Cardiac muscle cell (in vitro differentiated cells and primary cell): ENCODE measurements at places on chromosomes 1 and 21. TPM values are rescaled to one million over a fixed set of nuclear protein-coding genes. Genes with fewer than 3 reads are reported as not detected.
A peak's percentile ranks its signal among the peaks of the same experiment; 100 is the strongest.

The COL6A2 gene
- 212 and 260 TPM in 2 replicates for total RNA-seq

- H3K36me3 ChIP-seq: no peaks in the 10 kb centered on the region
- H3K4me3 ChIP-seq: no peak overlapping the region
- no peaks in the 10 kb centered on the region for H3K27me3 ChIP-seq
- H3K4me1 ChIP-seq: peaks cover 11% of the 10 kb centered on the region
- no peak for DNase-seq
- no peak overlapping the region for H3K27ac ChIP-seq
Measured at GRCh38 chr1:231694465-231695077, 68.0 kb downstream of the DISC1 start.

The GBP6 gene
- 0.69 TPM in 1 of 2 replicates, not detected in the other for total RNA-seq

The KCNJ9 gene
- total RNA-seq: 0.03 and 0.11 TPM in 2 replicates

- no peaks in the 10 kb centered on the region for H3K27me3 ChIP-seq
- DNase-seq: no peak
- H3K36me3 ChIP-seq: no peaks in the 10 kb centered on the region
- H3K27ac ChIP-seq: no peak overlapping the region
- H3K4me3 ChIP-seq: no peak overlapping the region
Measured at GRCh38 chr1:200153277-200154055, 126.0 kb downstream of the NR5A2 start.

DNA sequence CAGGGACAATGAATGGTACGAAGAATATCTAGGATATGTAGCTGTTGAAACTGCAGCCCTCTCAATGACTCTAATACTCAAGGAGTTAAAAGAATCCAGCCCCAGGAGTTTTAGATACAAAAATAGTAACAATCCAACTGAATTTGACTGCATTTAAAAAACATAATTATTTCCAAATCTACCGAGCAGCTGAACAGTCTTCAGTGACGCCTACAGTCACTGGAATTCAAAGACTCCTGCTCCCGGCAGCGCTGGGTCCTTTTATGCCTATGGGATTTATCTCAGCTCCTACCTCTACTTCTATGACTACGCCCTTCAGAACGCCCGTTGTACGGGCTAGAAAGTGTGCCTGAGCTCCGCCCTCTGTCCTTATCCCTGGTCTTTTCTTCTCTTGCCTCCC, 55.7 kb downstream of the WARS2 start:
- H3K4me1 ChIP-seq: no peaks in the 10 kb centered on the region
- no peak for DNase-seq
- no peaks in the 10 kb centered on the region for H3K36me3 ChIP-seq

- no peaks in the 10 kb centered on the region for H3K27me3 ChIP-seq
- peaks cover 2% of the 10 kb centered on the region for H3K4me1 ChIP-seq
- H3K36me3 ChIP-seq: no peaks in the 10 kb centered on the region
- H3K27ac ChIP-seq: no peak overlapping the region
- no peak overlapping the region for H3K4me3 ChIP-seq
Measured at GRCh38 chr1:59699227-59699847, 115.4 kb upstream of the HOOK1 start.

DNA sequence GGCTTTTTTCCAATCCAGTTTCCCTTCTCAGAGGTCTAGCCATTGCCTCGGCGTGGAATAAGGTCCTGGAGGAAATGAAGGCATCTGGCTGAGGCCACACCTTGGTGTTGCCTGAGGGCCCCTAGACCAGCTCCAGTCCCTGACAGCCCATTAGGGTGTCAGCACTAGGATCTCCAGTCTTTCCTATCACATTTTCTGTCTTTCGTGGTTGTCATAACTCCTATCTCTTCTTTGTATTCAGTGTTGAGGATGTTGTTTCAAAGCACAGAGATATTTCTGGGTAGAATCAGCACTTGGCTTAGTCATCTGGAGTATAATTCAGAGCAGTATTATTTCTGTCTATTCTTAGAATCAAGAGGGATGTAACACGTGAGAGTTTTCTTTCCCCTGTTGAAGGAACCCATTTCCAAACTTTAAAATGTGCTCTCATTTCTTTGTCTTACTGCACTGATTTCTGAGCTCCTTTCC, 844.3 kb downstream of the KCNT2 start:
- H3K27ac ChIP-seq: no peak overlapping the region
- H3K4me3 ChIP-seq: no peak overlapping the region
- H3K27me3 ChIP-seq: no peaks in the 10 kb centered on the region
- peaks cover 4% of the 10 kb centered on the region for H3K4me1 ChIP-seq
- H3K36me3 ChIP-seq: no peaks in the 10 kb centered on the region

GRCh38 chr1:29838738-29839320, 602.5 kb downstream of the PTPRU start:
- H3K4me1 ChIP-seq: no peaks in the 10 kb centered on the region
- no peaks in the 10 kb centered on the region for H3K36me3 ChIP-seq
- no peaks in the 10 kb centered on the region for H3K27me3 ChIP-seq

The GPR89A gene
- total RNA-seq: 13.3 and 13.6 TPM in 2 replicates

The PADI1 gene
- 1.3 and 1.7 TPM in 2 replicates for total RNA-seq

The RAB3B gene
- total RNA-seq: 2.7 and 6.9 TPM in 2 replicates

- H3K36me3 ChIP-seq: no peaks in the 10 kb centered on the region
- no peaks in the 10 kb centered on the region for H3K27me3 ChIP-seq
- no peak for DNase-seq
- no peak overlapping the region for H3K27ac ChIP-seq
Measured at GRCh38 chr1:11309385-11309784, 36.4 kb downstream of the UBIAD1 start.

DNA sequence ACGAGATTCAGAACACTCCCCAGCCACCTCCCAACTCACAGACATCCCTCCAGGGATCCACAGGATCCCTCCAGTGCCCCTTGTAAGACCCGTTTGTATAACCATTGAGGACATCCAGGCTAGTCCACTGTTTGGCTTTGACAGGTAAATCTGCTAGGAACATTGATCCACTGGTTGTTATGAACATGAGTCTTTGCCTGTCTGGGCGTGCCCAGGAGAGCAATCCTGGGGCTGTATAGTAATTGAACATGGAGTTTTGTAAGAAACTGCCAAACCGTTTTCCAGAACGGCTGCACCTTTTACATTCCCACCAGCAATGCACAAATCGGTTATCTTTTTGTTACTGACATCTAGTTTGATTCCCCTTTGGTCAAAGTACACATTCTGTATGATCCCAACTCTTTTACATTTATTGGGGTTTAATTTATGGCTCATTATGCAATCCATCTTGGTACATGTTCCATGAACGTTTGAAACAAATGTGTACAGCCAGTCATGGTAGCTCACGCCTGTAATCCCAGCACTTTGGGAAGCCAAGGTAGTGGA, 88.7 kb downstream of the WDR4 start:
- H3K27ac ChIP-seq: no peak overlapping the region
- H3K36me3 ChIP-seq: no peaks in the 10 kb centered on the region
- no peaks in the 10 kb centered on the region for H3K27me3 ChIP-seq
- no peaks in the 10 kb centered on the region for H3K4me1 ChIP-seq

DNA sequence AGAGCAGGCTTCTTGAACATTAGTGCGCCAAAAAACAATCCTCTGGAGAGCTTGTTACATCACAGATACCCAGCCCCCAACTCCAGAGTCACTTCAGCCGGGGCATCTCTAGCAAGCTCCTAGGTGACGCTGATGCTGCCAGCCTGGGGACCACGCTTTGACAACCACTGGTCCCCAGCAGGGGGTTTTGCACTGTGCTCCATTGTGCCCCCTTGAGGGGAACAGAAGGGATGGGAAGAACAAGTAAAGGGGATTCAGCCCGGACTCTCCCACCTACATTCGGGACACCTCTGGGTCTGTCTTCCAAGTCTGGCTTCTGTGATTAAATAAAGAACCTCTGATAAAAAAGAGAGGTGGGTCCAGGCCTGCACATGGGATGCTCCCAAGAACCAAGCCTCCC, 60.4 kb downstream of the ATP5PO start:
- no peaks in the 10 kb centered on the region for H3K36me3 ChIP-seq
- no peaks in the 10 kb centered on the region for H3K27me3 ChIP-seq
- DNase-seq: no peak
- H3K4me1 ChIP-seq: no peaks in the 10 kb centered on the region
- no peak overlapping the region for H3K27ac ChIP-seq

- H3K27me3 ChIP-seq: no peaks in the 10 kb centered on the region
- no peaks in the 10 kb centered on the region for H3K36me3 ChIP-seq
- DNase-seq: no peak
- no peak overlapping the region for H3K4me3 ChIP-seq
- peak overlapping the region; percentile 85 for H3K27ac ChIP-seq
- peaks cover 67% of the 10 kb centered on the region for H3K4me1 ChIP-seq
Measured at GRCh38 chr1:31753707-31754349, 10.3 kb downstream of the ADGRB2 start.

GRCh38 chr1:168672278-168672677, 56.7 kb downstream of the DPT start:
- H3K27me3 ChIP-seq: no peaks in the 10 kb centered on the region
- no peaks in the 10 kb centered on the region for H3K36me3 ChIP-seq
- no peak for DNase-seq
- H3K27ac ChIP-seq: no peak overlapping the region

GRCh38 chr1:227059076-227059475, 119.0 kb downstream of the COQ8A start:
- H3K27me3 ChIP-seq: no peaks in the 10 kb centered on the region
- H3K27ac ChIP-seq: no peak overlapping the region
- H3K4me1 ChIP-seq: no peaks in the 10 kb centered on the region
- no peaks in the 10 kb centered on the region for H3K36me3 ChIP-seq

- no peaks in the 10 kb centered on the region for H3K36me3 ChIP-seq
- H3K4me1 ChIP-seq: no peaks in the 10 kb centered on the region
- H3K27ac ChIP-seq: no peak overlapping the region
- no peak for DNase-seq
- no peak overlapping the region for H3K4me3 ChIP-seq
Measured at GRCh38 chr1:240116831-240117769, 25.4 kb downstream of the FMN2 start.

- peak overlapping the region; percentile 45 for H3K27ac ChIP-seq
- no peak for DNase-seq
- H3K4me1 ChIP-seq: peaks cover 37% of the 10 kb centered on the region
- H3K4me3 ChIP-seq: no peak overlapping the region
- H3K36me3 ChIP-seq: no peaks in the 10 kb centered on the region
Measured at GRCh38 chr1:18947570-18947969, 8.9 kb downstream of the IFFO2 start.

- H3K27ac ChIP-seq: no peak overlapping the region
- H3K36me3 ChIP-seq: no peaks in the 10 kb centered on the region
- no peaks in the 10 kb centered on the region for H3K27me3 ChIP-seq
Measured at GRCh38 chr1:33634143-33634542, 161.7 kb downstream of the ZSCAN20 start.

GRCh38 chr1:193593147-193593885, 406.9 kb upstream of the B3GALT2 start:
- no peaks in the 10 kb centered on the region for H3K27me3 ChIP-seq
- no peak overlapping the region for H3K27ac ChIP-seq
- H3K4me3 ChIP-seq: no peak overlapping the region
- no peaks in the 10 kb centered on the region for H3K36me3 ChIP-seq
- DNase-seq: no peak
- peaks cover 7% of the 10 kb centered on the region for H3K4me1 ChIP-seq

The NBPF10 gene
- 1.1 and 1.2 TPM in 2 replicates for total RNA-seq

The BMP8B gene
- total RNA-seq: not detected in 2 replicates

The OVAAL gene
- 0.21 and 1.1 TPM in 2 replicates for total RNA-seq

DNA sequence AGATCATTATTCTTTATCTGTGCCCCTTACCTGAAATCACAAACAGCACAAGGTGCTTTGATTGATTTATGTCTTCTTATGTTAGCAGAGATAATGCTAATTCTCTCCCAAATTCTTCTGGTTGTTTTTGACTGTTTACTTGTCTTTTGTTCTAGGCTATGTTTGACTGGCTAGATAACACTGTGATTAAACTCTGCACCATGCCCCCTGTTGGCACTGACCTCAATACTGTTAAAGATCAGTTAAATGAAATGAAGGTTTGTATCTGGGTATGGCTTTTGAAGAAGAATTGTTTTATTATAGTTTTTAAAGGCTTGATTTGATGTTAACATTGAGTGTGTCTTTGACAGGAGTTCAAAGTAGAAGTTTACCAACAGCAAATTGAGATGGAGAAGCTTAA, 49.6 kb upstream of the BMP8A start:
- no peaks in the 10 kb centered on the region for H3K27me3 ChIP-seq
- H3K4me3 ChIP-seq: no peak overlapping the region
- H3K4me1 ChIP-seq: no peaks in the 10 kb centered on the region
- no peak overlapping the region for H3K27ac ChIP-seq
- H3K36me3 ChIP-seq: peaks cover 85% of the 10 kb centered on the region
- no peak for DNase-seq

- H3K27ac ChIP-seq: peak overlapping the region; percentile 81
- no peak overlapping the region for H3K4me3 ChIP-seq
- peaks cover 43% of the 10 kb centered on the region for H3K36me3 ChIP-seq
- no peaks in the 10 kb centered on the region for H3K27me3 ChIP-seq
Measured at GRCh38 chr1:224387302-224387912, 30.7 kb downstream of the CNIH4 start.

DNA sequence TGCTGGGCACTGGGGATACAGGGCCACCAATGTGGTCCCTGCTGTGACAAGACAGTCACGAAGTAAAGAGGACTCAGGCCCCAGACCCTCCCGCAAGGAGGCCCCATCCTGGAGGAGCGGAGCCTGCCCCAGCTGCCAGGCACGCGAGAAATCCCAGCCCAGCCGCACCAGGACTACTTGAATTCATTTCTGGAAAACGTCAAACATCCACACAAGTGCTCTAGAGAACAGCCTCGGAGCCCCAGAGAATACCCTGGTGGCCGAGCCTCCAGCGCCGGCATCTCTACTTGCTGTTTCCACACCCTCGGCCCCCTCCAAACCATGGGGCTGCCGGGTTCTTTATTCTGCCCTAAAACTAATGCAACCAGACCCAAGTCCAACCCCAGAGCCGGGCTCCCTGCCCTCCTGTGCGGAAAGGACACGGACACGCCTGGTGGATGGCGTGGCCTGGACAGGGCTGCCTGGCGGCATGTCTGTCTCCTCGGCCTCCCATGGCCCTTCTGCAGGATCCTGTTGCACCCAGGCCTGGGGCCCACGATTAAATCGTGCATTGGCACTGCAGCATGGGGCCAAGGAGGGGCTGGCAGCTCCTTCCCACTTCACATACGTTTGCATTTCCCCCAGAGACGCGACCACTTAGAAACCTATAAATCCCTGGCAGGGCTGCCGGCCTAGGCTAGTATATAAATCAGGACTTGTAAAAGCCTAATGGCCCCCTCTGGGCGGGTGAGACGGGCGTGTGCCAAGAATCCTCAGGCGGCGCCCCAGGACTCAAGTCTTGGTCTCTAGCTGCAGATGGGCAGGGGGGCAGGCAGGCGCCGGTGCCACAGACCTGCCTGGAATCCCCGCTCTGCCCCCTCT, 41.2 kb downstream of the DMRTB1 start:
- no peak overlapping the region for H3K4me3 ChIP-seq
- no peaks in the 10 kb centered on the region for H3K27me3 ChIP-seq
- H3K27ac ChIP-seq: no peak overlapping the region

- H3K4me3 ChIP-seq: no peak overlapping the region
- H3K27ac ChIP-seq: no peak overlapping the region
- H3K27me3 ChIP-seq: no peaks in the 10 kb centered on the region
- H3K4me1 ChIP-seq: no peaks in the 10 kb centered on the region
- H3K36me3 ChIP-seq: no peaks in the 10 kb centered on the region
- no peak for DNase-seq
Measured at GRCh38 chr1:110506541-110506940, 12.4 kb downstream of the KCNA10 start.

DNA sequence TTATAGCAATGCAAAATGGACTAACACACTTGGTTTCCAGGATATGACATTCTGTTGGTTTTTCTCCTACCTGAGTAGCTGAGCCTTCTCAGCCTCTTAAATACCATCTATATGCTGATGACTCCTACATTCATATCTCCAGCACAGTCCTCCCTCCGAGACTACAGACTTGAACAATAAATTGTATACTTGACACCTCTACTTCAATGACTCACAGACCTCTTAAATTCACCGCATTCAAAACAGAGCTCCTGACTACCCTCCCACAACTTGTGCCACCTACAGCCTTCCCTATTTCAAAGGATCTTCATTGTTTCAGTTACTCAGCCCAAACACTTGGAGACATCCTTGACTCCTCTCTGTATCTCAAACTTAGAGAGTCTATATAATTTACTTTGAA, 66.8 kb upstream of the ASB17 start:
- DNase-seq: no peak
- no peaks in the 10 kb centered on the region for H3K27me3 ChIP-seq
- peaks cover 4% of the 10 kb centered on the region for H3K4me1 ChIP-seq
